CD4-positive, alpha-beta T cell treated with Interleukin-17A for 1 hour (primary cell): ENCODE measurements at places on chromosomes 4 and X.

GRCh38 chrX:110046001-110046400 is 43.1 kb downstream of the TMEM164 start:
- no peak for DNase-seq

DNA sequence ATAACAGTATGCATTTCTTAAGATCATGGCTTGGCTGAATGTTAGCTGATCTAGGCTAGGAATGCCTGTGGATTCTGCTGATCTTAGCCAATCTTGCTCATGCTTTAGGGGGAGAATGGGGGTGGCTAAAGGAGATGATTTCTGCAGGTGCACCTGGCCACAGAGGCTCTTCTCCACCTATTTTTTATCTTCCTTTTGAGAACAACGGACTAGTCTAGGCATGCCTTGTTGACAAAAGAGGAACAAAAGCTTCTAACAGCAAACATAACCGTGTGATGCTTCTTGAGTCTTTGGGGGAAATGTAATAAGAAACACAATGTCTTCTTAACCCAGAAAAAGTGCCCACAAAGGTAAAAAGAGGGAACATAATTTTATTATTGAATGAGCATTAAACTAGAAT is 743.5 kb downstream of the ARAP2 start:
- DNase-seq: no peak

DNA sequence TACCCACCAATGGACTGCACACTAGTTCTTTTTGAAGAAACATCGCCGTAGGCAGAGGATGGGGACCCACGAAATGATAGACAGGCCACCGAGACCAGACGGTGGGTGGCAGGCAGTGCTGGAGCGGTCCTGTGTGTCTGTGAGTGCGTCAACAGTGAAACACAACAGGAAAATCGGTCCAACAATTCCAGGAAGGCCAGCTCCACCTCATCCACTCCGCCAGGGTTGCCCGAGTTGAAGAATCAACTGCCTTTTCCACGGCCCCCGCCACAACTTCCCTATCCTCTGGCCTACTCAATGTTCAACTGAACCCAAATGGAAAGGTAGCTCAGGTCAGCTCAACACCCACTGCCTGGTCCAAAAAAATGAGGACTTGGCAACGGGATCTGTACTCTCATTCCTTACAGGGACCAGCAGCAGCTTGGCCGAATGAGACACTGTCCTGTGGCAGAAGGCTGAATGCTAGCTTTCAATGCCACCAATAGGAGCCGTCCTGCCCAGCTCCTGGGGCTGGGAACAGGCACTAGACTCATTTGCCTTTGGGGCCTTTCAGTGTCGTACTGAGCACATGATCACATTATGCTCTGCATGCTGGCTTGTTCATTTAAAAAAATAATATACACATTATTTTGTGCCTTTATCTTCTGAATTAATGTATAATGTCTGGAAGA is 43.5 kb downstream of the MID1 start:
- no peak for DNase-seq

- DNase-seq: no peak
Observed at GRCh38 chr4:162847945-162848549, 318.6 kb downstream of the NAF1 start.

GRCh38 chr4:138831948-138832347 is 183.6 kb upstream of the NOCT start:
- DNase-seq: no peak

DNA sequence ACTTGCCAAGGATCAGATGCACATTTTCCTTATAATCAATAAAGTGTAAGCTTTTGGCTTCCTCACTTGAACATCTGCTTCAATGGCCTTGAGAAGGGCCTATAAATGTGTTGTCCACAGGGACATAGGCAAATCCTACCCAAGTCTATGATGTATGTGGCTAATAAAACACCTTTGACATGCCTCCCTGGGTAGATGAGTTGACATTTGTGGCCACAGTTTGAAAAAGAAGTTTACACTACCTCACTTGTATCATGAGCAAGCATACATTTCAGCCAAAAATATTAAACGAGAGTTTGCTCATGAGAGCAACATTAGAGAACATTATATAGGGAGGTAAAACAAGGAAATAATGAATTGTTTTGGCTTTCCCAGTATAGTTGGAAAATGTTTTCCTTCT is 1067.7 kb downstream of the C4orf33 start:
- DNase-seq: no peak

GRCh38 chr4:161187569-161187968 is 976.2 kb downstream of the FSTL5 start:
- no peak for DNase-seq

DNA sequence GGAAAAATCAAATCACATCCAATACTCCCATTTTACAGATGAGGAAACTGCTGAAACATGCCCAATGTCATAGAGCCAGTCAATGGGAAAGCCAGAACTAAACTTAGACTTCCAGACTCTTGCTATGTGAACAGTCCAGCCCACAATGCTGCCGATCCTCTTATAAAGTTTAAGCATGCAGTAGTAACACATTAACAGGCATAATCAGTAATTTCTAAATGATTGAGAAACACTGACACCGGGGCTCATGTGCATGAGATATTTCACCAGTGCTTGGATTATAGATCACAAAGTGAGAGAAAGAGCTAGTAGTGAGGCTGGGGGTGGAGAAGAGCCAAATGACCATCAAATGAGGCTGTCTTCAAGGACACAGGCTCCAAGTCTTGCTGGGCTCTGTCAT is 2.5 kb downstream of the BDH2 start:
- DNase-seq: no peak

- DNase-seq: no peak
Observed at GRCh38 chrX:111010111-111010510, 85.9 kb upstream of the PAK3 start.

GRCh38 chrX:5163663-5164062 is 1065.0 kb downstream of the NLGN4X start:
- no peak for DNase-seq

DNA sequence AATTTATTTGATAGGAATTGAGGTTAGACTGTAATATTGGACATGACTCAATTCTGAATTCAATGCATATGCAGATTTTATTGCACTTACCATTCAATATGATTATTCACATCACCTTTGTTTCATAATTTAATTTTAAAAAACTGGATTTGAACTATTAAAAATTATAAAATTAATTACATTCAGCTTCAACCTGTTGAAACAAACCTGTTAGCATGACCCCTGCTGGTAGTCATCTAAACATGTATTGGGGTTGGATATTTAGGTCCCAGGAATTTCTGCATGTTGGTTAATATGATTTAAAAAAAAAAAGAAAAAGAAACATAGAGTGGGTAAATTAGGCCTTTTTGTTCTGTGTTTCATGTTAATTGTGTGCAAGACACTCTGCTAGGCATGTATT is 85.9 kb downstream of the ARSJ start:
- DNase-seq: no peak

DNA sequence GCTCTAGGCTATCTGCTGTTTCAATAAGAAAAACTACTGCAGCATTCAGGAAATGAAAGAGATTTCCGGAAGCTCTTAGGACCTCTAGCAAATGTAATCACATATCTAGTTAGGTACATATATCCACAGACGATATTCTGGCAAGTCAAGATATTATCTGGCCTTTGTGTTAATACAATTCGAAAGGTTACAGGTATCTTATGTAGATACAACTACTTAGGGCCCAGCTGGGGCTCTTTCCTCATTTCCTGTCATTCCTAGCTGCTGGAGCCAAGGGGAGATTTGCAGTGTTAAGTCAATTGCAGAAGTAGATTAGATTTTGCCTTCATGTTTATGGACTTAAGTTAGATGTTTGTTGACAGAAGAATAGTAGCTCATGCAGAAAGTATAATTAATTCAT is 299.5 kb downstream of the ARHGAP24 start:
- DNase-seq: no peak

DNA sequence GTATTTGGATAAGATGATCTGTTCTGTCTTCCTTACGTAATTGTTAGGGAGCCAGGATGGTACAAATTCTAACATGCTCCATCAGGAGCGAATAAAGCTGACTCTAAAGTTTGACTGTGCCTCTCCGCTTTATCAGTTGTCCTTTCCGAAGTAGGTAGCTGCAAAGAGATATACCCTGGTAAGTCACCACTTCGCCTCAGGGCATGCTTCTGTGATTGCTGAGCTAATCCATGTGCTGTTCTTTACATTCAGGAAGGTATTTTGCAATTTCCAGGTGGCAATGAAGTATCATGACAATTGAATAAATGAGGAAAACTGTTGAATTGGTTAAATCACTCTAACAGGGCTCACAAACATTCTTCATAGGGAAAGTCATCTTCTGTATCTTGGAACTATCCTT is 38.9 kb downstream of the KIT start:
- DNase-seq: no peak

GRCh38 chr4:52822972-52823701 is 39.0 kb upstream of the RASL11B start:
- DNase-seq: no peak

GRCh38 chr4:156476359-156476758 is 495.2 kb downstream of the PDGFC start:
- DNase-seq: no peak

- DNase-seq: peak; percentile 14
Observed at GRCh38 chr4:73740353-73740778, at the start of gene CXCL8. CXCL8 (plus strand) TSS chr4:73740569; CDS start chr4:73740659, 90 bp downstream.

GRCh38 chrX:9626379-9626778 is 139.3 kb downstream of the GPR143 start:
- DNase-seq: no peak

- no peak for DNase-seq
Observed at GRCh38 chr4:169222761-169223160, 48.0 kb downstream of the SH3RF1 start.

DNA sequence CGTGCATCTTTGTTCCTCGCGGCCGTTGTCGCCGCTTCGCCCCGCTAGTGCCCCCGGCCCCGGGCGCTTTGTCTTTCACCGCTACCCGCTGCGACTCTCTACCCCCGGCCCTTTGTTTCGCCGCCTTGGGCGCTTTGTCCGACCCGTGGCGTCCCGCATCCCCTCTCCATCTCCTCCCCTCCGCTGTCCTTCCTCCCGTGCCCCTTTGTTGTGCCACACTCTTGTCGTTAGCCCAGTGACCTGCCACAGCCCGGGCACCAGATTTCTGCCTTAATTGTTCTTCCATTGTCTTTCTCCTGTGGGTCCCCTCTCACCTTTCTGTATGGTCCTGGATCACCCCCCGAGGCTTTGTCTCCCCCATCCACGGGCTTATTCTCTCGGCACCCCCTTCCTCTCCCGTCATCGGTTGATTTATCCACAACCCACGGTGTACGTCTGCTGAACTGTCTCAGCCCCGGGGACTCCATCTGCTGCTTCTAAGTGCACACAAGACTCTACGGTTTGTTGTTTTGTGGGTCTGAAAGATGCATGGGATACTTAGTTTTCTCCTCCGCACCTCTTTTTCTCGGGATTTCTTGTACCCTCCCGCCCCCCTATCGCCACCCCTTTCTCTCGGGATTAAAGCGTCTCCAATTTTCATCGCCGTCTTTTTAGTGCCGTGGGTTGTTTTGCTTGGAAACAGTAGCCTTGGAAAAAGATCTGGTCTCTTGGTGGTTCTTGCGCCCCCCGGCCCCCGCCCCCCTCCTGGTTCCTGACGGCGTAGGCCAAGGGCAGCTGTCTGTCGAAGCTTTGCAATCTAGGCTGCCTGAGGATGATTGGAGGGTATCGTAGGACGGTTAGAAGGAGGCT is 783 bp downstream of the RBPJ start:
- DNase-seq: peak; percentile 35

- DNase-seq: no peak
Observed at GRCh38 chr4:111512081-111512783, 633.0 kb upstream of the FAM241A start.

GRCh38 chr4:20026456-20026855 is 225.2 kb upstream of the SLIT2 start:
- DNase-seq: no peak

DNA sequence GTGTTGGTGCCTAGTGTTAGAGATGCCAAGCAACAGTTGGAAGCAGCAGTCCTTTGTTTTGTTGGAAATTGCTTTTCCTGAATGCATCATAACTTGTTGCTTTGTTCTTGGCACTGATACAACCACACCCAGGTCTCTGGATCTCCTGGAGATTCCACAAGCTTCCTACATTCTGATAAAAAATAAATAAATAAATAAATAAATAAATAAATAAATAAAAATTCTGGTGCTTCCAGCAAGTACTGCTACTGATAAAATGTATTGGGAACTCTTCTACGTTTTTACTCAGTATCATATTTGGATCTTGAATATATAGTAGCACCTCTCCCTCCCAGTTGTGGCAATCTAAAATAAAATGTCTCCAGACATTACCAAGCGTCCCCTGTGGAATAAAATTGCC is 62.7 kb upstream of the GRID2 start:
- no peak for DNase-seq

DNA sequence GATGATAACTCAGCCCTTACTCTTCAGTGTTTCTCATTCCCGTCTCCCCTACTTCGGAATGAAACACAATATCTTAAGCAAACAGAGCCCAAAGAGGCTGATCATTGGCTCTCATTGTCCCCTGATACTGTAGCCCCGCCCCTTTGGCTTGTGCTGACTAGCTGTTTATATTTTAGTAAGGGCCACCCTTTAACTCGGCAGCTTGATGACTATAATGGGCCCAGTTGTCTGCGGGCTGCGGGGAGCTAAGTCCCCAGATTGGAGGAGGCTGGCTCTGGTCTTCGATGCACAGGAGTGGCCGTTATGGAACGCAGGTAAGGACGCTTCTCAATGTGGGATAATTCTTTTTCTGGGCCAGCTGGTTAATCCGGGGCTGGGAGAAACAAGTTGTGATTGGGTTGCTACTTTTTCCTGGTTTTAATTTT is at the start of gene TRIM2:
TSS of gene TRIM2 (plus strand) at position 197 of the 425 bp plus-strand sequence. CDS start at position 285, 88 bp downstream.
- no peak for DNase-seq

DNA sequence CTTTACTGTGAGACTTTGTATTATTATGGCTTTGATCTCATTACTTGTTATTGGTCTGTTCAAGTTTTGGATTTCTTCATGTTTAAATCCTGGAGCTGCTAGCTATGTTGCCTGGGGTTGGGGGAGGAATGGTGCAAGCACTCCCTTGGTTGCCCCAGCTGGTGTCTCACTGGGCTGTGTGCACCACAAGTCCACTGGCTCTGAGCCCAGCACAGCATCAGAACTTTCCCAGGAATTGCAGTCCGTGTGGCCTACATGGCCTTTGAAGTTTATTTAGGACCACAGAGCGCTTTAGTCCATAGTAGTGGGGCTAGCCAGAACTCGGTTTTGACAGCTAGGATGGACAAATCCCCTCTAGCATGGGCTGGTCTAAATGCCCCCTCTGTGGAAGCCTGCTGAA is 278.8 kb upstream of the RPS6KA3 start:
- DNase-seq: no peak

DNA sequence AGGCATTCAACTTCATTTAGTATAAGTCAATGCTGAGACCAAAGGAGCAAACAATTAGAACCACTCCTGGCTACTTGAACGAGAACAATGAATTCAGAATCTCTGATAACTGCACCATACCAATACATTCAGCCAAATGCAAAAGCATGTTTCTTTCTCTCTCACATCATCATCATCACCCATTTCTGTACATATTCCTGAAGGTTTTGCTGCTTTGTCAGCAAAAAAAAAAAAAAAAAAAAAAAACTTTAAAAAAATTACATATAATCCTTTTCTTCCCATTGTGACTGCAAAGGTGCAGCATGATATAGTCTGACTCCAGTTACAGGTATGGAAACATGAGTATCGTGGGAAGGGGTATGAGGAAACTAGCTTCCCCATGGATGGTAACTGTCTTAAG is 35.6 kb downstream of the FBXW7 start:
- DNase-seq: no peak
